ENCODE measurements at places on chromosomes 7 and 10.

DNA sequence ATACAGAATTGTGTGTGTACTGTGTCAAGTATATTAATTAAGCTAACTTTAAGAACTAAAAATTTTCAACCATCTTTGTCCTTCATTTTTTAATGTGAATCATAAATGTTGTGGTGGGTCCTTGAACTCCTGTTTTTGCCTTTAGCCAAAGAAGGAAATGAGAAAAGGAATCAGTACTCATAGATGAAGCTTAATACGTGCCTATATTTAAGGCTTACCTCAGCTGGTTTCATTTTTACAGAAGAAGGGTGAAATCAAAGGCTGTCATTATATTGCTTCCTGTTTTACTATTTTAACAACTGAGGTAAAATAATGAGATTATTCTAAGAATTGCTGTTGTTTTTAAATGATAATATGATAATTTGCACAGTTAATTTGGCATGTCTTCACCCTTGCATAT, 6.3 kb upstream of the SNX13 start:
- no peak for DNase-seq

DNA sequence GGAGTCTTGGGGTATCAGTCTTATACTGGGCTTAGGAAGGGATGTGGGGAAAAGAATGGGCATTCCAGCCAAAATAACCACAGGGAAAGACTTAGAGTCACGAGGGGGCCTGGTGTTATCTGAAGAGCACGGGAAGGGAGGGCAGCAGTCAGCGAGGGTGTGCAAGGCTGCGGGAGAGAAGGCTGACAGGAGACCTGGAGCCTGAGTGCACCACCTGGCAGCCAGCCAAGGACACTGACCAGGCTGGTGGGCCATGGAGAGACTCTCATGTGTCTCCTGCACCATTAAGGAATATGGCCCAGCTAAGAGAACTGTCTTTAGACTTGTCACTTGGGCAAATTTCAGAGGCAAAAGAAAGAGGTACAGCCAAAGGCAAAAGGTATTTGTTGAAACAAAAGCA, 69.6 kb downstream of the PKD1L1 start:
- no peak for DNase-seq

GRCh38 chr7:110400411-110400810, 690.5 kb upstream of the LRRN3 start:
- no peak for DNase-seq

DNA sequence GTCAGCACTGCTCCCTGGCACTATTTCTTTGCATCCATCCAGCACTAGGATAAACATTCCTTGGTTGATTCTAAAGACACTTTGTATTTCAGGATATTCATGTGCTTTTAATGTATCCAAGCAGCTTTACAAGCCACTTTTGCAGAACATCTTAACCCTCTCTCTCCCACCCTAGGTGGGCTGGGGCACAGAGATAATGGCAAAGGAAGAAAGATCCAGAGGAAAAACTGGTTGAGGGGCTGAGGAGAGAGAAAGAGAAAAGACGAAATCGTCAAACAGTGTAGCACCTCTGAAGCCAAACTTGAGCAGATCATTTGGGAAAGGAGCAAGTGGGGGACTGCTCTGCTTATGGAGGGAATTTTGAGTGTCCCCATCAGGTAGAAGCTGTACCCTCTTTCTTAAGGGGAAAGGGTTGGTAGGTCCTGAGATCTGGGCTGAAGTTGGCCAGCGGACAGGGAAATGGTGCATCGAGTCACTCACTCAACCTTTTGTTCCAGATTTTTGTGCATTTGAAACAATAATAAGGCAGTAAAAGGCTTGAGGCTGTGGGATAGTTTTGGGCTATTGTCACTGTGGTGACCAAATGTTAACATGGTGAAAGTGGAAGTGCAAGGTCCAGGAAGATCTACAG, 4.2 kb upstream of the HOXA13 start:
- DNase-seq: no peak

- DNase-seq: peak; percentile 8
Measured at GRCh38 chr7:3301831-3302618, 973 bp downstream of the SDK1 start.

DNA sequence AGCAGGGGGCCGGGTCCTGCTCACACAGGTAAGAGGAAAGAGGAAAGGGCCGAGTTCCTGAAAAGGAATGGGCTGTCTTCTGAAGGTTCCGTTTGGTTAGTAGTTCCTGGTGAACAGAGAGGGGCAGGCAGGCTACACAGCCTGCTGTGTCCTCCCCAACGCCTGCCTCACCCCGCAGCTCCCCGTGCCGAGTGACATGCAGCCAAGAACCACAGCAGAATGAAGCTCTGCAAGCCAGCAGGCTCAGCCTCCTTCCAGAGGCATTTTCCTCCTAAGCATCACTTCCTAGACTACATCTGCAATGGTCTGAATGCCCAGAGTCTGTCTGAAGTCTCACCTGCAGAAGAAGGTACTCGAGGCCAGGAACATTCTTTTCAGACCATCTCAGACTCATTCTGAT, 202.4 kb upstream of the TCERG1L start:
- no peak for DNase-seq

DNA sequence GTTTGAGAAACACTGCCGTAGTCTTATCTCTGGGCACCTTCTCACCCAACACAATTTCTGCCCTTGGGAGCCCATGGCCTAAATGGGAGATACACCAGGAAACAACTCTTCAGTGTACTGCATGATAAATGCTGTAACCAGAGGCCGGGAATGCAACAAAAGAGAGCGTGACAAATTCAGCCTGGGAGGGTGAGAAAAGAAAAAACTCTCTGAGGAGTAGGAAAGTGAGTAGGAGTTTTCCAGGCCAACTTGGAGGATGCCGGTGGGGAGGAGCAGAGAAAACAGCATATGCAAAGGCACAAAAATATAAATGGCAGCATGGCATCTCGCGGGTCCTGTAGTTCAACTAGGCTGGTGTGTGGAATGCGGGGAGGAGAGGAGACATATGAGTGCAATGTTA, 624.5 kb downstream of the PARD3 start:
- DNase-seq: no peak

DNA sequence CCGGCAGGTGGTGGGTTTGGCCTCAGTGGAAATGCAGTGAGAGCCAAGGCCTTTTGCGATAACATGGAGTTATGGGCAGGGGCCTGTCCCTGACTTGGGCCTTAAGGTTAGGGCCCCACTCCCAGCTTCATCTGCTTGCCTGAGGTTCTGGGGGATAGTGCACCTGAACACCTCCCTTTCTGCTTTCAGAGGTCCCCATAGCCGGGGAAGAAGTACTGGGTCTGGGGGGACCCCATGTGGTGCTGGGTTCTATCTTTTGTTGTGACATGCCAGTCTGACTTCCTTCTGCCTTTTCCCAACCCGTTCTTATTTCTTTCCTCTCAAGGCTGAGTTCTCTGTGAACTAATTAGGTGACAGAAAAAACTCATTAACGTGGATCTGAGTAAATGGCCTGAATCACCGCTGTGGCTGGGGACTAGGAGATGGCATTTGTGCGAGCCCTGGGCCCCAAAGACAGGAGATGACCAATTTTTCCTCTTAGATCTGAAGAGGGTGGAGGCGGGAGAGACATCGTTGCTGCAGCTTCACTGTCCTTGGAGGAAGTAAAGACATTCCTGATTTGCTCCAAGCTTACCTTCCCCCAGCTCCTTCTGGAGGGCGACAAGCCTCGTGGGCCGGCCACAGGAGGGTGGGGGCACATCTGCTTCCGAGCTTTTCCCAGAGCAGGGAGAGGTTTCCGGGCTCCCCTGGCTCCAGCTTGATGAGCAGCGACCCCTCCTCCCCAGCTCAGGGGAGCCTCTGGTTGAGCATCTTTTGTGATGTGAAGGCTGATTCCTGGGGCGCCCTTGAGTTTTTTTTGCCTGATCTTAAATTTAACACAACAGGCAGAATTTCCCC, 2.0 kb downstream of the AGAP3 start:
- no peak for DNase-seq

- DNase-seq: no peak
Measured at GRCh38 chr7:25832929-25833328, 319.1 kb upstream of the NFE2L3 start.

DNA sequence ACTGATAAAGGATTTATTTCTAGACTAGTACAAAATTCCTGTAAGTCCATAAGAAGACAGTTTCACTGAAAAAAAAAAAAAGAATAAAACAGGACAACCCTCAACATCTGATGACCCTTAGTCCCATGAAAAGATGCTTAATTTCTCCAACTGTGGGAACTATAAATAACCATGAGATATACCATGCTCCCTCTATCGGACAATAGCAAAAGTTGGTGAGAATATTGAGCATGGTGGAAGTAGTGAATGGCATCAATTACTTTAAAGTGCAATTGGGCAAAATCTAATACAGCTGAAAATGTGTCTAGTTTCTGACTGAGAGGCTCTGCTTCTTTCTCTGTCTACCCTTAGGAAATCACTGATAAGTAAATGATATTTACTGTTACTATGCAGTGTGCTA, 348.8 kb downstream of the SUGCT start:
- no peak for DNase-seq

DNA sequence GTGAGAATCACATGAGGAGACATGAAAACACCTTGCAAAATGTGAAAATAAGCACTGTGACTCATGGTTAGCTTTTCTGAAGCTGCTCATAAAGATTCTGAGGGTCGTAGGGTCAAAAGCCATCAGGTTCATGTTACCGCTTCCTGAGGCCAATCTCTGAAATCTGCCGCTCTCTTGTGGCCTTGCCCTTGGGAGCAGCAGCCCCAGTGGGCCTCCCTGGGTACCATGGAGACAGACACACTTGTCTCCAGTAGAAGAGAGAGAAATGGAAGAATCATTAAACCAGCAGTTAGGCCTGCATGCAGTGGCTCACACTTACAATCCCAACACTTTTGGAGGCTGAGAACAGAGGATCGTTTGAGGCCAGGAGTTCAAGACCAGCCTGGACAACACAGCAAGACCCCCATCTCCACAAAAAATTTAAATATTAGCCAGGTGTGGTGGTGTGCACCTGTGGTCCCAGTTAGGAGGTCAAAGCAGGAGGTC, 42.8 kb downstream of the NIPSNAP2 start:
- no peak for DNase-seq

- no peak for DNase-seq
Measured at GRCh38 chr10:77355844-77356243, 281.8 kb downstream of the KCNMA1 start.

GRCh38 chr10:10942441-10942840, 75.2 kb upstream of the CELF2 start:
- no peak for DNase-seq

GRCh38 chr7:139034855-139035585, 822 bp downstream of the ZC3HAV1L start:
- DNase-seq: peak; percentile 55

Measured in activated CD4-positive, alpha-beta T cell treated with anti-CD3 and anti-CD28 coated beads for 48 hours (primary cell).